ENCODE measurements at places on chromosomes 5 and 9.

- DNase-seq = no peak
These were observed 24.9 kb upstream of the UNC5A start for GRCh38 chr5:176785184-176786145.

- DNase-seq = no peak
These were observed 31.6 kb downstream of the ACSL6 start for GRCh38 chr5:131979816-131980215.

GRCh38 chr9:121774715-121775613 lies 123.5 kb downstream of the DAB2IP start:
- DNase-seq = no peak

DNA sequence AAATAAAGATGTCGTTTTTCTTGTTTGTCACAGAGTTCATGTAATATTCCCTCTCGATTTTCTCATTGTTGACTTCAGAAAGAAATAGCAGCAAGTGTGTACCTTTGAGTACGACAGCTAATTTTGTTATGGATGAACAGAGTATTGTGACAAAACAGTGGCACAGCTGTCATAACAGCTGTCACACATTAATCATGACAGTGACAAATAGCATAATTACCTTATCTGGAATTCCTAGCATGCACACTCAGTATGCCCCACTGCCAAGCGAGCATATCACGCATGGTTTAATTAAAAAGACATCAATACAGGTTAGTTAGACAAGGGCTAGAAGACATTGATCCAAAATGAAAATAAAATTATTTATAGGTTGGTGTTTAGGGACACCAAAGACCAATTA lies 375.1 kb downstream of the SPATA31D1 start:
- no peak for DNase-seq

DNA sequence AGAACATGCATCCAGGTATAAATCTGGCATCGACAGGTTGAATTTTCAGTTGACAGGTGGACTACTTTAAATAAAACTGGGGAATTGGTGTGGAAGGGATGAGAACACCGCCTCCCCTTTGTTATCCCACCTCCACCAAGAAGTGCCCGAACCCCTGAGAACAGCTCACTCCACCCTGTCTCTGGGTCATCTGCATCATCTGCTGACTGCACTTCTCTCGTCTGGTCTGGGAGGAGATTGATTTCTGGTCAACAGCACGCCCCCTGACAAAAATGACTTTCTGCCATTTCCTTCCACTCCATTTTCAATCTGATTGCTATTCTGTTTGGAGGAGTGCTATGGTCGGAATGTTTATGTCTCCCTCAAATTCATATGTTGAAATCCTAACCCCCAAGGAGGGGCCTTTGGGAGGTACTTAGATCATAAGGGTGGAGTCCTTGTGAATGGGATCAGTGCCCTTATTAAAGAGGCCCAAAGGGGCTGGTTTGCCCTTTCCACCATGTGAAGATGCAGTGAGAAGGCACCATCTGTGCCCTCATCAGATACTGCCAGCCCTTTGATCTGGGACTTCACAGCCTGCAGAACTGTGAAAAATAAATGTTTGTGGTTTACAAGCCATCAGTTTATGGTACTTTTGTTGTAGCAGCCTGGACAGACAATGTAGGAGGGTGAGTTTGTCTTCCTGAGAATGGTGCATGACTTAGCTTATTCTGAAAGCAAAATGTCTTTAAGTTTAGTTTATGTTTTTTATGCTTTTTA lies 145.7 kb downstream of the EGFLAM start:
- DNase-seq = no peak

DNA sequence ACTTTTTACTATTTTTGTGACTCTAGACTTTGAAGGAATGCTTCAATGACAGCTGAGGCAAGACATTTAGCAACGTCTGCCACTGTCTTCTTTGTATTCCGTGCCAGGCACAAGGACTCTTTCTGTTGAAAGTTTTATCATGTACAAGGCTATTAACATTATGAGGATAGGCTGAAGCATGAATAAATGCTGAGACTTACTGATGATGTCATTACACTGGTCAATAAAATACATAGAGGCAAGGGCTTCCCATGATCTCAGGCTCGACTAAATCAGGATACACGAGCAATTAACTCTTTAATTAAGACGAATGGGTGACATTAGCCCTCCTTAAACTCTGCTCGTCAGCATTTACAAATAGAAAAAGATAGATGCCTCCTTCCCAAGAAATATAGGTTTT lies 1393.3 kb upstream of the WWC1 start:
- DNase-seq = no peak

DNA sequence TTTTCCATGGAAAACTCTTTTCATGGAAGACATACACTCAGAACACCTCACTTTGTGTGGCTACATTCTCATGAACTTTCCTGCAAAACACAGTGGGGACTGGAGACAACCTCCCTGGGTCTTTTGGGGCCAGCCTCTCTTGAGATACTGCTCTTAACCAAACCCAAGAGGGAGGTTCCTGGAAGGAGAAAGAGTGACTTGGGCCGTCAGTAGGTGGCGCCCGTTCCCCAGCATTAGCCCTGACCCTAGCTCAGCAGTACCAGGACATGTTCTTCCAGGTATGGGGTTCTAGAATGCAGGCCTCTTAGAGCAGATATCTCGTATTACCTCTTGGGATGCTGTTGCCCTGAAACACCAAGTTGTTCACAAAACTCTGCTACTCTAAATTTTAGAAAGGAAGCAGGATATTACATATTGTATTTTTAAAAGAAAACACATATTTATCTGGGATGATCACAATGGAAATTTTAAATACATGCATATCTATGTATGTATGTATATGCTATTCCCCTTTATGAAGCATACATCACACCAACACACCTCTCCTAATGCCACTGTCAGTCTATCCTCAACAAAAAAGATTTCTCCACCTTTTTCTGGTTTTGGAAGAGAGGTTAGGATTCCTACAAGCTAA lies 15.8 kb upstream of the GLIS3 start:
- DNase-seq = peak; percentile 72
